Hematopoietic multipotent progenitor cell treated with erythropoietin and hydrocortisone succinate and interleukin-3 and kit ligand, for 8 days (in vitro differentiated cells): ENCODE measurements at places on chromosomes 4 and X.

GRCh38 chrX:137425986-137426385 lies 139.9 kb upstream of the ZIC3 start:
- DNase-seq, result no peak

- no peak for DNase-seq
Measured at GRCh38 chr4:107210450-107211239, 174.5 kb upstream of the DKK2 start.

- peak; percentile 48 for DNase-seq
Measured at GRCh38 chrX:11137543-11138139, 26.5 kb downstream of the HCCS start.

DNA sequence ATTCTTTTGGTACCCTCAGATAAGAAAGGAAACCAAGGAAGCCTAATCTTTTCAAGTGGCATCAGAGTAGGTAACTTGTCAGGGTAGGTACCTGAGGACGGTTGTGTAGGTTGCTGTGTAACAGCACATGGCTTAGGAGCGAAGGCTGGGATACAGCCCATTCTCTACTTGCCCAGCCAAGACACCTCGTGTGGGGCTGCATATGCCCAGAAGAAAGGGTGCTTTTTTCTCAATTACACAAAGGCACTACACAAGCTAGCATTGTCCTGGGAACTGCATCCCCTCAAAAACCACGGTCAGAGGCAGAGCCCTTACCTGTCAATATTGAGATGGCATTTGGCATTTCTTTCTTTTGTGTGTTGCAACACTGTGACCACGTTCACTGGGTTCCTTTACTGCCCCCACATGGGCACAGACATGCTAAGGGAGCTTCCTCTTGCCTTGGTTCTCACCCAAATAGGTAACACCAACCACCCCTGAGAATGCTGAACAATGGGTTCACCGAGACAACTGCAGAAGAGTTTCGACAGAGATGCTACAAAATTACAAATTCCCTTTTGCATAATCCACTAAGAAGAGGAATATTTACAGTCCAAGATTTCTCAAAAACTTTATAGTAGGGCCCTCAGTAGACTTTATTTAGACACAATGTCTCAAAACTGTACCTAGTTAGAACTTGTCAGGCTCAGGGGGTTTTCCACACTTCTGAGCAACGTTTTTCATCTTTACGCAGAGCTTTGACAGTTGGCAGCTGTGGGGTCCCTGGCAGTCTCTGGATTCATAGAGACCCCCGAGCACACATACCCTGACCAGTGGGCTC lies 35.8 kb upstream of the TNIP3 start:
- DNase-seq, result no peak

GRCh38 chrX:152638443-152638904 lies 779 bp downstream of the GABRQ start:
- no peak for DNase-seq

GRCh38 chrX:1025413-1025812 lies 187.0 kb downstream of the CRLF2 start:
- no peak for DNase-seq

GRCh38 chrX:41823402-41823801 lies 99.4 kb downstream of the GPR82 start:
- DNase-seq, result no peak

DNA sequence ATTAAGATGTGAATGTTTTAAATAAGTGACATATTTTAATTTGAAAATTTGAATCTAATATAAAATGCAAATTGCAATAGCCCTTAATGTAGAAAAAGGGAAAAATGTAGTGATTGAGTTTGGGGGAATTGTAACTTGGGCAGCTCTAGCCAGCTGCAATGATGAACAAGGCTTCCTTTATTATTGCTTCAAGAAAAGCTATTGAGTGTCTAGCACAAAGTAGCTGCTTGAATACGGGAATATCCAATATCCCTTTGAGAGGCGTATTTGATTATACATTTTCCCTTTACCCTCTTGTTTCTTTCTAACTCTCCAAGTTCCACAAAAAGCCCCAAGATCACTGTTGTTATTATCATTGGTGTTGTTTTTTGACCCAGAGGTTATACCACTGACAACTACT lies 21.8 kb downstream of the IL1RAPL1 start:
- no peak for DNase-seq

DNA sequence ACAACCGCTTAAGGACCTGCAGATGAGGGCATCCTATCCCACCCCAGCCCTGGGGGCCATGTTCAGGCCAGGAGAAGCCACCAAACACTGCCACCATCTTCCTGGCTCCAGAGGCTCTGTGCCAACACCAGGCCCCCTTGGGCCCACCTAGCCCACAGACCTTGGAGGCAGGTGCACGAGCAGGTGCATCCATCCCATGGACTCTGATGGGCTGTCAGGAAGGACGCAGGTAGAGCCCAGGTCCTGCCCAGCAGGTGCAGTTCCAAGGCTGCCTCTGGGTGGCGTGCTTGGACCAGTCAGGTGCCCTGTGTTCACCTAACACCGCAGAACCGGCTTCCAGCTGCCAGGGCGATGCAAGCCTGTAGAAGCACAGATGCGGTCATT lies 22.8 kb upstream of the PDE6B start:
- peak; percentile 48 for DNase-seq

DNA sequence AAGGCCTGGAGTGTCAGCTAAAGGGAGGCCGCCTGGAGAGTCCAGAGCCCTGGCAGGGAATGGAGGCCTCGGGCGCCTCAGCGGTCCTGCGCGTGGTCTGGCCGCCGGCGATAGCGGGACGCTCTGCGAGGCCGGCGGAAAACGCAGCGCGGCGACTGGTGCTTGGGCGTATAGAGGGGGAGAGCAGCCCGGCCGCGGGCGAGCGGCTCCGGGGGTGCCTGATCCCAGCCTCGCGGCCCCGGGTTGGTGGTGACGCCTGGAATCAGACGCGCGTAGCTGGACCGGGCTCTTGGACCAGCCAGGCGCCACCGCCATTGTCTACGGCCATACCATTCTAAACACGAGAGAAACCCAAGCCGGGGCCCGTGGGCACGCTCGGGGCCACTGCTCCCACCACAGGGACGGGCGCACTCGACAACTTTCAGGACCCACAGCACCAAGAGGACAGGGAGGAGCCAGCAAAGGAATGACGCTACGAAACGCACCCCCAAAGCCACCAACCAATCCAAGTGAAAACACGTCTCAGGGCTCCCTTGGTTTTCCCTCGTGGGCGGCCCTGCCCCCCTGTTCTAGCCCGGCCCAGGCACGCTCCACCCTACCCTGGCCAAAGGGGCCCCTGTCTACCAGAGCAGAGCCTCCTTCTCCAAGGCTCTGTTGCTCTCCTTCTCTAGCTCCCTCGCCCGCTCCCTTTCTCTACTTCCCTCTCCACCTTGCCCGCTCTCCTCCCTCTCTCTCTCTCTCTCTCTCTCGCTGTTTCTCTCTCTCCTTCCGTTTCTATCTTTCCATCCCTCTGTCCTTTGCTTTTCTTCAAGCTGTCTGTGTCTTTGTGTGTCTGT lies 7.8 kb downstream of the FRG2 start:
- DNase-seq, result no peak

GRCh38 chr4:83174844-83175414 lies 60.4 kb upstream of the PLAC8 start:
- no peak for DNase-seq

- no peak for DNase-seq
Measured at GRCh38 chr4:88960576-88960975, 96.4 kb downstream of the FAM13A start.

GRCh38 chr4:70725633-70726032 lies 3.9 kb downstream of the RUFY3 start:
- no peak for DNase-seq

- no peak for DNase-seq
Measured at GRCh38 chr4:38497121-38497520, 166.9 kb upstream of the KLF3 start.

DNA sequence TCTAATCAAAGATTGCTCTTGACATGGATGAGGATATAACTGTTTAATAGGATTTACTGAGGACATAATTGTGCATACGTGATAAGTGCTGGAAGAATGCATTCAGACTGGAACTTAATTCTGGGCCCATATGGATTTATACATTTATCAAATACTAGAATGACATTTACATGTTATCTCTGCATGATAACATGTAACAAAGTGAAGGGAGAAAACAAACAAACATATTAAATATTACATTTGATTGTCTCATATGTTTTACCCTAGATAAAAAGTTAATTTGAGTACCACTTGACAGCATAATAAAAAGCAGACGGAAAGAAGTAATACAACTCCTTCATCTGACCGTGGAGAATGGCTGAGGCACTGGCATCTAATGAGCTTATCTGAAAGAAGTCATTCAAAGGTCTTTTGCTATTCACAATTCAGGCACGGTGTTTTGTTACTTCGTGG lies 297.8 kb downstream of the PPP3CA start:
- no peak for DNase-seq

GRCh38 chr4:30413915-30414314 lies 306.3 kb upstream of the PCDH7 start:
- no peak for DNase-seq

DNA sequence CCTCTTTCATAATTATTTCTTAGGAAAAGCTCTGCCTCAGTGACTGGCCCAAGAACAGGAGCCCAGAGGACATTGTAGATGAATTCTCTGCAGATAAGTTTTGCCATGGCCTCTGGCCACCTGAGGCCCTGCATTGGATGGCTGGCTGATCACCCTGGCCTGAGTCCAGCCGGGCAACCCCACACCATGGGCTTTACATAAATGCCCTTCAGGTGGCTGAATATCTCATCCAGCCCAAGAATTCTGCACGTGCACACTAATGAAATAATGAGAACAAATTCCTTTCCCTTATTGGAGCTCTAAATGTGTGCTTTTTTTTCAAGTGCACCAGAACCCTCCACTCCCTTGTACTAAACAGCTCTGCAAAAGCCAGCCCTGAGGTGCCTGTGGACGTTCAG lies 65.7 kb downstream of the IRF2 start:
- DNase-seq, result no peak

DNA sequence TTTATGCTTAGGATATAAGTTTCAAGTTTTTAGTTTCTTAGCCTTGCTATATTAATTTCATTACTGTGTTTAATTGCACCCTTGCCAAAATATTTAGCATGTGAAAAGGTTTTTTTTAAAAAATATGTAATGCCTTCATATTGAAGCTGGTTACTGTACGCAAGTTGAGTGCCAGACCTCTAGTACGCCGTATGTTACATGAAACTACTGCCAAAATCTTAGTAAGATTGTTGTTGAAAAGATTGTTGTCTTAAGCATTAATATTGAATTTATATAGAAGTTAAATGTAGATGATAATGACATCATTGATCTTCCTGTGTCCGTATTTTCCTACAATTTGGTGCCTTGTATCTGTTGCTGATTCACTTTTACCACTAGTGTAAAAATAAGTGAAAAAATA lies 37.1 kb downstream of the FAM133A start:
- DNase-seq, result no peak

- DNase-seq, result no peak
Measured at GRCh38 chr4:57424232-57424897, 314.2 kb upstream of the IGFBP7 start.

- DNase-seq, result no peak
Measured at GRCh38 chrX:129000018-129000417, 523.3 kb downstream of the SMARCA1 start.

DNA sequence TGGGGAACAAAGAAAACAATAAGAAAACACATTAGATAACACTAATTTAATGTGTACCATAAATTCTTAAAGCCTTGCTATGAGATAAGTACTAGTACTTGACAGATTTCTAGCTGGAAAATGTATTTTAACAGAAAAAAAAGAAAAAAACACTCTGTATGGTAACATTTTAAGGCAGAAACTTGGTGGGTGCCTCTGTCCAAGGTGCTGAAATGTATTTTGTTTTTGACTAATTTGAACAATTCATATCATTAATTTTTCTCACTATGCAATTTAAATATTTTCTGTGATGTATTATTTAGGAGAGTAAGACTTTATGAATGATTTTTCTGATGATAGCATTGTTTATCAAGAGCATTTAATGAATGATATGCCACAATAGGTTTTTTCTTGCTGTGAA lies 107.5 kb downstream of the GABRG1 start:
- peak; percentile 18 for DNase-seq

DNA sequence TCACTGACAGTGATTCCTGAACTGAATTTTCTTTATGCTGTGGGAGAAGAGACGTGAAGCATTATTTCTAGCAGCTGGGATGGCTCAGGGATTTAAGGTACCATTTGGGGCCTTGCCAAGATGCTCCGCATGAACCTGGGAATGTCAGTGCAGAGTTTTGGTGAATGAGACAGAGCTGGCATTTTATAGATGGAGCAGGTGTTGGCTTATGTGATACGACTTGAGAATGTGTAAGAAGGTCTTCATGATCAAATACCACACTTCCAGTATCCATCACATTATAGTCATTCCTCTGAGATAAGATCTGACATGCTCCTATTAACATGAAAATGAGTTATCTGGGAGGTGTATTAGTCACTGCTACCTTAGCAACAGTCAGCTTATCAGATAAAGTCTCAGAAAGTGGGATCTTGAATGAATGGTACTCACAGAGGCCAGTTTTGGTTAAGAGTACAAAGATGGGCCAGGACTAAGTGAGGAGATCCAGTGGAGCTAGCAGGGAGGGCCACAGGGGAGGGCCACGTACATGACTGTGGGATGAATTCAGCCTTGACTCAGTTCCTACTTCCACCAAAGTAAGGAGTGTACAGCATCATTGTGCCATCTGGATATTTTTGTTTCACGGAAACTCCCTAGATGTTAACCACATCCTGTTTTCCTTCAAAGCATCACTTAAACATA lies 116.7 kb downstream of the SPCS3 start:
- DNase-seq, result no peak

DNA sequence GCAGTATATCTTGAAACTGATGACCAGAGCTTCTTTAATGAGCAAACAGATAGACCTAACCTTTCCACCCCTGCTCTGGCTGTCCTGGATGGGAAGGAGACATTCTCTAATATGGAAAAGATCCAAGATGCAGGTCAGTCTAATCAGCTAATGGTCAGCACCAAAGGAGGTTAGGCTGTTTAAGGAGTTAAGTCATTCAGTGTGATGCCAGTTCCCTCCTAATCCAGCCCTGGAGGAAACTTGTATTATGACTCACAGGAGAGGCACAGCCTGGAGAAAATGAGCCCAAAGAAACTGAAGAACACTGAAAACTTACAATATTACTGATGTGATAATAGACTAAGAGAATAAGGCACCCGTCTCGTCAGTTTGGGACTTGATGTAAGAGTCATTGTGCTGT lies 323.0 kb downstream of the HNRNPD start:
- no peak for DNase-seq

GRCh38 chr4:55069248-55069647 lies 56.1 kb downstream of the KDR start:
- DNase-seq, result no peak

DNA sequence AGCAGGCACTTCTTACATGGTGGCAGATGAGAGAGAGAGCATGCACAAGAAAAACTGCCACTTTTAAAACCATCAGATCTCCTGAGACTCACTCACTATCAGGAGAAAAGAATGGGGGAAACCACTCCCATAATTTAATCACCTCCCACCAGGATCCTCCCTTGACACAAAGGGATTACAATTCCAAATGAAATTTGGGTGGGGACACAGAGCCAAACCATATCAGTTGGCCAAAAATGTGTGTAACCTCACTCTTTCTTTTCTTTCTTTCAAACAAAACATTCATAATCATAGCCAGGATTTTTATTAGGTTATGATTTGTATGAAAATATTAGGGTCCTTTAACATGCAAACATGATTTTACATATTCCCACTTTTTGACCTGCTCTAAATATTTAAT lies 222.1 kb downstream of the PCDH18 start:
- no peak for DNase-seq
